Mucosa of gallbladder (tissue), 1 donor: ENCODE measurements at places on chromosomes 4 and X. TPM values are rescaled to one million over a fixed set of nuclear protein-coding genes. Genes with fewer than 3 reads are reported as not detected.

Gene SPARCL1
- 539 TPM for total RNA-seq

Gene ZNF330
- total RNA-seq = 32.4 TPM

Gene KLHL4
- total RNA-seq = 1.9 TPM

Gene SULT1B1
- 0.75 TPM for total RNA-seq

Gene MGARP
- total RNA-seq = 0.81 TPM

Gene HDAC6
- 108 TPM for total RNA-seq

Gene GPR50
- total RNA-seq = 0.12 TPM

Gene ATP2B3
- total RNA-seq = not detected

Gene HTR2C
- total RNA-seq = not detected

Gene KLHL13
- 22.6 TPM for total RNA-seq

Gene SPANXA2
- total RNA-seq = not detected

Gene PLS3
- total RNA-seq = 88.2 TPM

Gene CENPI
- total RNA-seq = 1.3 TPM

Gene CLNK
- total RNA-seq = 0.14 TPM

Gene SSX3
- not detected for total RNA-seq

Gene SLC10A4
- total RNA-seq = 0.43 TPM

Gene RFC1
- total RNA-seq = 31.0 TPM

Gene MAGEB10
- not detected for total RNA-seq

Gene CPLX1
- total RNA-seq = 3.3 TPM

Gene GALNT7
- total RNA-seq = 45.3 TPM

Gene FAM200B
- 33.9 TPM for total RNA-seq

Gene SLC7A11
- total RNA-seq = 0.75 TPM

Gene SYP
- 1.9 TPM for total RNA-seq

Gene HDX
- 6.0 TPM for total RNA-seq

Gene USP38
- 21.6 TPM for total RNA-seq

Gene SPANXB1
- total RNA-seq = not detected

Gene AFM
- 0.35 TPM for total RNA-seq

Gene FBXW7
- total RNA-seq = 29.7 TPM

Gene CYLC1
- not detected for total RNA-seq

Gene MAGEA2B
- not detected for total RNA-seq

Gene PRDM8
- total RNA-seq = 4.1 TPM

Gene TNIP3
- 0.32 TPM for total RNA-seq

Gene XAGE2
- total RNA-seq = not detected

Gene GC
- 2,230 TPM for total RNA-seq

Gene PRR32
- not detected for total RNA-seq

Gene VEGFD
- 3.2 TPM for total RNA-seq

Gene ZFP42
- 0.09 TPM for total RNA-seq

Gene PASD1
- not detected for total RNA-seq

Gene SPOCK3
- total RNA-seq = 2.3 TPM

Gene TBC1D19
- total RNA-seq = 19.7 TPM

Gene UGT2B10
- total RNA-seq = 10.2 TPM

Gene RPA4
- total RNA-seq = 0.98 TPM

Gene KCNE5
- 0.49 TPM for total RNA-seq

Gene CXCL3
- total RNA-seq = 0.52 TPM

Gene PF4V1
- total RNA-seq = not detected

Gene CNOT6L
- total RNA-seq = 43.2 TPM

Gene NUP62CL
- 3.2 TPM for total RNA-seq
